ENCODE measurements at places on chromosomes 11 and 22. TPM values are rescaled to one million over a fixed set of nuclear protein-coding genes. Genes with fewer than 3 reads are reported as not detected.

The ROBO4 gene
- total RNA-seq, result 3.0 TPM

The C11orf52 gene
- 0.25 TPM for total RNA-seq

The RAB39A gene
- not detected for total RNA-seq

The CARD16 gene
- total RNA-seq, result 5.2 TPM

The PRR33 gene
- total RNA-seq, result not detected

All from uterine smooth muscle cell (primary cell).